Kidney epithelial cell (primary cell): ENCODE measurements at places on chromosomes 5 and 9.

GRCh38 chr5:93723681-93724080 is 17.7 kb downstream of the POU5F2 start:
- no peak for DNase-seq

- DNase-seq = no peak
Measured at GRCh38 chr5:757346-757930, 27.1 kb downstream of the ZDHHC11B start.

GRCh38 chr5:761854-762710 is 22.4 kb downstream of the ZDHHC11B start:
- no peak for DNase-seq

DNA sequence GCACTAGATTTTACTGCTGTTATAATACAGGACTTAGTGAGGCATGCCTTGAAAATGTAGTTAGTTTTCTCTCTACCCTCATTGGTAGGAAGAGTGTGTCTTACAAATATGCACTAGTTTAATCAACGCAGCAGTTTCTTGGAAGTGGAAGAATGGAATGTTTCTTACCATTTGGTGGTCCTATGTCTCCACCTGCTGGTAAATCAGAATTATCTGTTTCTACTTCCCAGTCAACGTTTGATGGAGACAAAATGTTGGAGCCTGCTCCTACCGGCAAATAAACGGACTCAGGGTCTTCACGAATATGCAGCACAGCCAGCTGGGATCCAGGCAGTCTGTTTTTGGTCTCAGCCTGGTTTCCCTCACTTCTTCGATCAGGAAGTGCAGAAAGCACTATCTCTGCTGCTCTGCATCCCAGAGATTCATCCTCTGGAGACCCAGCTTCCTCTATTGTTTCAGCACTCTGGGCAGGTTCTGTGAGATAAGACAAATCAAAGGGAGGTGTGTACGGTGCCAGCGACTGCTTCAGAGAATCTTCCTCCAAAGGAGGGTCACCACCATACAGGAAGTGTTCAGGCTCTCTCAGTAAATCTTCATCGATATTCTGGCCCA is 59.5 kb upstream of the PCA3 start:
- peak; percentile 72 for DNase-seq

GRCh38 chr9:80020530-80020929 is 448.8 kb downstream of the TLE4 start:
- DNase-seq = no peak

- DNase-seq = no peak
Measured at GRCh38 chr9:116151966-116152381, 1.6 kb upstream of the PAPPA start.
